ENCODE measurements at places on chromosomes 4 and X. TPM values are rescaled to one million over a fixed set of nuclear protein-coding genes. Genes with fewer than 3 reads are reported as not detected.

- DNase-seq: no peak
Observed at GRCh38 chr4:71004281-71004851, 10.9 kb downstream of the DCK start.

GRCh38 chr4:125368671-125369081, 53.9 kb downstream of the FAT4 start:
- DNase-seq: peak; percentile 16

- no peak for DNase-seq
Observed at GRCh38 chrX:53128097-53128749, 34.3 kb downstream of the KANTR start.

DNA sequence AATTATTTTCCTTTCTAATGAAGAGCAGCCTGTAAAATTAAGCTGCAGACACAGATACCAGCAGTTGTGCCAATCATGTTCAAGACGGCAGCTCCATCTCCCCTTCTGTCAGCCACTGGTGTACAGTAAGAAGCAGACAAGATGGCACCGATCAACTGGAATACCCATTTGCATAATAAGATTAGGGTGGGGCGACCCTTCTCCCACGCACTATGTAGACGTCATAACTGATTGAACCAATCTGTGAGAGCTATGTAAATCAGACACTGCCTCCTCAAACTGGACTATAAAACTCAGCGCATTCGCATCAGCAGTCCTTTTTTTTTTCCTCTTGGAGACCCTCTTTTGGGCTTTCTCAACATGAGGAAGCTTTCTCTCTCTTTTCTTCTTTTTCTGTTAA, 40.4 kb upstream of the INTS6L start:
- no peak for DNase-seq

DNA sequence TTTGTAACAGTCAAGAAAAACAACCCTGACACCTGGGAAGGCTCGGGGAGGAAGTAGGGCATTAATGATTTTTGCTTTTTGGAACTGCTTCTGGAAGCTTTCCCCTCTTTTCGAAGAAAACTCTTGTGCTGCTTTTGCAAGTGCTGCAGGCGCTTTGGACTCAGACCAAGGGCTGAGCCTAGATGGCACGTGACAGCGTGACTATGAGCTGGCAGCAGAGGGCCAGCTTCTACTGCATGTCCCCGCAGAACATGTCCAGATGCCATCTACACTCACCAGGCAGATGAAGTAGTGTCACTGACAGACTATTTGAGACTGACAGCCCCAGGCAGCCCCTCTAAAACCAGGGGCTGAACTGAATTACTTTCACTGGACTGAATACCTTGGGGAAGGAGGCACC, 6.2 kb downstream of the NR0B1 start:
- DNase-seq: no peak

GRCh38 chr4:164464313-164464712, 289.6 kb upstream of the SMIM31 start:
- DNase-seq: no peak

Gene ADAMTS3
- 3.9 TPM for total RNA-seq

Gene ALB
- total RNA-seq: not detected

GRCh38 chrX:135434258-135435138, 12.8 kb downstream of the SMIM10L2A start:
- no peak for DNase-seq

Gene ARL9
- total RNA-seq: not detected

- peak; percentile 38 for DNase-seq
Observed at GRCh38 chr4:48268956-48269860, at the start of gene TEC. TEC (minus strand) TSS chr4:48269838; CDS start chr4:48228614, 41,224 bp downstream.

GRCh38 chr4:77481856-77482255, 123.8 kb upstream of the CXCL13 start:
- DNase-seq: peak; percentile 23

Gene MAPK10
- total RNA-seq: 2.0 TPM

DNA sequence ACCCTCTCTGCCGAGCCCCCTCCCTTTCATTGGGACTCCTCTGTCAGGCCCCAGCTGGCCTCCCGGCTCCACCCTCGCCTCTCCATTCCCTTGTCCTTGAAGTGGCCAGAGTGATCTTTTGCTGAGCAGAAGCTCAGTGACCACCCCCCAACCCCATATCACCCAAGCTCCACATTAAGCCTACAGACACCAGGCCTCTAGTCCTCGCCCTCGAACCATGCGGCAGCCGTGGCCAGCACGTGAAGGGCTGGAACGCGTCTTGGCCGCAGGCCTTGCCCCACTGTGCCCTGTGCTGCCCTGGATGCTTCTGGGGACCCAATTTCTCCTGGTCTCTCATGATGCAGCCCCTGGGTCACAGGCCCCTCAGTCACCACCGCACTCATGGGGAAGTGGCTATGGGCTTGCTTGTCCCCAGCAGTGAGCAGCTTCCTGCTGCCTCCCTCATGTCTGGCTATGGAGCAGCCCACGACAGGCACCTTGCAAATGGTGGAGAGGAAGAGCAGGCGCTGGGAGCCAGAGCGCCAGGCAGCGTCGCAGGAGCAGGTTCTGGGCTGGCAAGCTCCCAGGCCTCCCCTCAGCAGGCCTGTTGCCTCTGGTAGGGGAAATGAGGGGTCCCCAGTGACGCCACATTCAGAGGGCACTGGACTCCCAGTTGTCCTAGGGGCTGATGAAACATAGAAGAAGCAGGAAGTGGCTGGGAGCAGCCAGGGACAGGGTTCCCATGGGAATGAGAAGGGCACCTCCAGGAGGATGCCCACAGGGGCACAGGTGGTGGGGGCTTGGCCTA, 757 bp upstream of the SRPK3 start:
- DNase-seq: no peak

- peak; percentile 81 for DNase-seq
Observed at GRCh38 chr4:169070071-169070894, 60.2 kb upstream of the CBR4 start.

DNA sequence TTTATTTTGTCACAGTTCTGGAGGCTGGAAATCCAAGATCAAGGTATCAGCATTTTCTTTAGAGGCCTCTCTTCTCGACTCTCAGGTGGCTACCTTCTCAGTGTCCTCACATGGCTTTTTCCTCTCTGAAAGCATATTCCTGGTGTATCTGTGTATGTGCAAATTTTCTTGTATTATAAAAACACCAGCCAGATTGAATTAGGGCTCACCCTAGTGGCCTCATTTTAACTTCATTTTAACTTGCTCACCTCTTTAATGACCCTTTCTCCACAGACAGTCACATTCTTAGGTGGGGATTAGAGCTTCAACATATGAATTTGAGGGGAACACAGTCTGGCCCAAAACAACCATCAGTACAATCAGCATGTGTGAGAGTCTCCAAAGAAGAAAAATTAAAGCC, 542.4 kb upstream of the FAM241A start:
- peak; percentile 24 for DNase-seq

- peak; percentile 48 for DNase-seq
Observed at GRCh38 chrX:115226929-115227328, 7.0 kb downstream of the LRCH2 start.

Gene ASB12
- not detected for total RNA-seq

GRCh38 chr4:47879458-47879857, 34.9 kb downstream of the NFXL1 start:
- DNase-seq: no peak

- no peak for DNase-seq
Observed at GRCh38 chrX:56231537-56232090, 542 bp upstream of the KLF8 start.

- no peak for DNase-seq
Observed at GRCh38 chrX:17501746-17502145, 126.7 kb downstream of the NHS start.

DNA sequence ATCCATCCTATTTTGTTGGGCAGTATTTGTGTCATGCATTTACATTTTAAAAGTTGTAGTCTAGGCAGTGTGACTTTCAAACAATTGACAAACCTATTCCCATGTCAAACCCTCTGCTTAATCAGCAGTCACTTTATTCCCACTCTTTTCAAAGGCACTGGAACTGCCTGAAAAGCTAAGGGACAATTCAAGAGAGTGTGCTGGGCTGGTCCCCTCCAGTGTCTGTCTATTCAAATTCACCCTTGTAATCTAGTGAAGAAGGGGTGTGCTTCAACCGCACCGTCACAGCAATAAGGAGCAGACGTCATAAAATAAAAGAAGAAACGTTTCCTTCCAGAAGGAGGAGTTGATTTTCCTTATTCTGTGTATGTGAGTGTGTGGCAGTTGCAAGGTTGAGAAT, 197.0 kb upstream of the MAD2L1 start:
- no peak for DNase-seq

DNA sequence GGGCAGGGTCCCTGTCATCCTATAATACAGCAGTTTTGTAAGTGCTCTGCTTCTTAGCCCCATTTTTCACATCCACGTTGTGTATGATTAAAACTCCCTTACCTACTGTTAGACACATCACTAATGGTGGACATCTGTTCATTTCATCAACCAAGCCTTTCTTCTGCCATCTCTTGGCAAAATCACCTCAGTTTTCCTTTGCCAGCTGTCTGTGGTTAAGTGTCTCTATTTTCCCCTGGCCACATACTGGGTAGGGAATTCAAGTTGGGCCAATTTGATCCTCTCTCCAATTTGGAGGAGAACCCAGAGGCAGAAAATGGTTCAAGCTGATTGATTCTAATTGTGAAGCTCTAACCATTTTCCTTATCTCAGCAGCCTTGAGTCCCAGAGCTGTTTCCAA, 436.1 kb downstream of the PCDH7 start:
- no peak for DNase-seq

Gene HTN1
- total RNA-seq: not detected

Gene GABRE
- total RNA-seq: 3.7 TPM

DNA sequence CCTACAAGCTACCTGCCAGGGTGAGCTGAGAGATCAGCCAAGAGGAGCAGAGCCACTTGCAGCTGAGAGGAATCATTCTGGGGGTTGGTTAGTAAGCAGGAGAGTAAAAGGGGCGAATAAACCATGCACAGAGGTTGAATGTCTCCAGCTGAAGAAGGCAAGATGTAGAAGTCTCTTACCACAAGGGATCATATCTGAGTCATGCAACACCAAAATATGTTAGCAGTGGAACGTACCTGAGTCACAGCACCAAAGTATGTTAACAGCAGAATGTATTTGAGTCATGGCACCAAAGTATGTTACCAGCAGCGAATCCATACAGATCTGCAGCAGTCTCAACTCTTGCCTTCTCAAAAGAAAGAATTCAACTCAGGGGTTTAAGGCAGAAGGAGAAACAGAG, 29.9 kb downstream of the C4orf51 start:
- DNase-seq: peak; percentile 92

DNA sequence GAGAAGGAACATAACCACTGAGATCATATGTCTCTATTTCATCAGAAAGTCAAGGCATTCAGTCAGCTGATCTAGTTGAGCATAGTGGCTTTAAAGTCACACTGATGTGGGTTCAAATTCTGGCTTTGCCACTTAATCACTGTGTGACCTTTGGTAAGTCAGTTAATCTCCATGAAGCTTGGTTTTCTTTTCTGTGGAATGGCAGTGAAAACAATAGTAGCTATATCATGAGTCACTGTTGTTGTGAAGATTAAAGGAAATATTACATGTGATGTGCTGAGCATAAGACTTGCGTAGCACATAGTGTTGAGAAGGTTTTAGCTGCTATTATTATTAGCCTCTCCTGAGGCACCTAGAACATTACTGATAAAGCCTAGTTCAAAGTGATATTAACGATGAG, 242.2 kb downstream of the FMR1NB start:
- DNase-seq: no peak

Gene GAGE2A
- total RNA-seq: 5.9 TPM

Gene AMBN
- not detected for total RNA-seq

GRCh38 chr4:30763321-30763727, 43.2 kb downstream of the PCDH7 start:
- no peak for DNase-seq

DNA sequence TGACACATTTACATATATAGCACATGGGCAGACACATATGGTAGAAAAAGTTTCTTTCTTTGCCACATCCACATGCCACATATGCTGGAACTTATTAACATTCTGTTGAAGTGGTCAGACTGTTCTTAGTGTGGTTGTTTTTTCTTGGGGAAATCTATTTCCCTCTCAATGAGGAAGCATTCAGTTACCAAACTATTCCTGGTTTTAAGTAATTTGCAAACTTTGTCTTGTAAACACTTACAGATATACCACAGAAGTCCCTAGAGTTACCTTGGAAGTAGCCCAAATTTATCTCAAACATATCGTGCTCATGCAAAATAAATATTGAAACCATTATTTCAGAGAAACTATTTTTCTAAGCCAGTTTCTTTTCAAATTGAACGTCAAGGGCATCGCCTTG, 625.5 kb upstream of the INTU start:
- DNase-seq: no peak

DNA sequence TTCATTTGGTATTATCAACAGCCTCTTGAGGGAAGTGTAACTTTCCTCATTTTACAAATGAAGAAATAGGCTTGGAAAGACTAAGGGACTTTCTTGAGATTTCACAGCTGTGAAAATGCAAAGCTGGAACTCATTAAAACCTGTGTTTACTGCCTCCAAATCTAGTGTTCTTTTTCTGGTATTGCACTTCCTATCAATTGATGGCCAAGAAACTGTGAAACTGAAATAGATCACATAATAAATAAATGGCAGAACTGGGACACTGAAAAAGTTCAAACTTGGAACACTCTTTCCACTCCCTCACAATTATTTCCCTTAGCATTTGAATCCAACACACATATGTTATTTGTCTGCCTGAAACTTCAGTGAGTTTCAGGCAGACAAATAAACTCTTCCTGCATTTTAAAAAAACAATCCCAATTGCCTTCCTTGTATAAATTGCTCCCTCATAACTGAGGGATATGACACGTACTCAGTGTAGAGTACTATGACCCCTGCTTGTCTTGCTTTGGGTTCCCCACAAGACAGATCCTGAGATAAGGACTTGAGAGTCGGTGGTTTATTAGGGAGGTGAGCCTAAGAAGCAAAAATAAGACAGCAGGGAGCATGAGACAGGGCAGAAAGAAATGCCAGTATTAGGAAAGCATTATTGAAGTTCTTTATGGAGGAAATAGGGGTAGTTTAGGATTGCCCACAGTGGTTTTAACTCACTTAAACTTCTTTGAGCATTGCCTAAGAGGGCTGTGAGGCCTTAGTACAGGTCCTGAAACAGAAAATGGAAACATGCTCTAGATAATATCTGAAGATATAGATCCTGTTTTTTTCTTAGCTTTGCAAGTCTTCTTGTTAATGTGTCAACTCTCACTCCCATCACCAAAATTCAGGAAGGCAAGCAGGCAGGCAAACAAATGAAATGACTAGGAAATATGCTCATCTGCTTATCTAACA, 33.9 kb downstream of the RTL3 start:
- DNase-seq: no peak

- no peak for DNase-seq
Observed at GRCh38 chr4:2494992-2495391, 26.1 kb downstream of the RNF4 start.

GRCh38 chr4:108427946-108428485, 192.4 kb upstream of the RPL34 start:
- no peak for DNase-seq

- no peak for DNase-seq
Observed at GRCh38 chrX:50577326-50577725, 106.7 kb upstream of the DGKK start.

GRCh38 chrX:23884427-23885024, 23.2 kb downstream of the APOO start:
- DNase-seq: peak; percentile 78
